Subcutaneous preadipocyte (primary cell): ENCODE measurements at places on chromosomes 11 and 22. TPM values are rescaled to one million over a fixed set of nuclear protein-coding genes. Genes with fewer than 3 reads are reported as not detected.

FANCF gene
- 9.0 and 9.2 TPM in 2 replicates for total RNA-seq

GAS2 gene
- total RNA-seq = 0.37 and 1.2 TPM in 2 replicates

OR5T2 gene
- total RNA-seq = not detected in 2 replicates

TENM4 gene
- total RNA-seq = 5.9 and 8.6 TPM in 2 replicates

SMC1B gene
- total RNA-seq = under 0.01 TPM in 2 replicates

MUC2 gene
- total RNA-seq = not detected in 2 replicates

MMP13 gene
- not detected in 2 replicates for total RNA-seq

AP5B1 gene
- total RNA-seq = 12.9 and 14.3 TPM in 2 replicates

TRIM6 gene
- 2.0 and 2.6 TPM in 2 replicates for total RNA-seq

MS4A3 gene
- not detected in 2 replicates for total RNA-seq

DNAJB7 gene
- not detected in 2 replicates for total RNA-seq

UBQLN3 gene
- total RNA-seq = not detected in 2 replicates
